ENCODE measurements at places on chromosomes 12 and 14.

- DNase-seq = no peak
These were observed 803.5 kb downstream of the FLRT2 start for GRCh38 chr14:86333493-86333892.

- peak; percentile 81 for DNase-seq
These were observed 7.3 kb downstream of the STAC3 start for GRCh38 chr12:57243521-57244311.

GRCh38 chr12:115801871-115802270 is 475.6 kb downstream of the MED13L start:
- no peak for DNase-seq

- DNase-seq = no peak
These were observed 286.4 kb upstream of the PRKD1 start for GRCh38 chr14:30214014-30214413.

DNA sequence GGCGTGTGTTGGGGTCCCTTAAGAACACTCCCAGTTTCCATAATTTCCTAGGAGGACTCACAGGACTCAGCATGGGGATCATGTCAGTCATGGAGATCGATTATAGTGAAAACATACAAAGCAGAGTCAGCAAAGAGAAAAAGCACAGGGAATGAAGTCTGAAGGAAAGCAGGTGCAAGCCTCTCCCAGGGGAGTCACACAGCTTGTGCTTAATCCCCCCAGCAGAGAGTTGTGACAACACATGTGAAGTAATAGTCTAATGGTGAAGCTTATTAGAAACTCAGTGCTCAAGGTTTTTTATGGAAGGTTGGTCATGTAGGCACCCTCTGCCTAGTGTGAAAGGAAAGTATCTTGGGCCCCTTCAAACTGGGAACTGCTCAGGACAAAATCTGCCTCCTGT is 149.0 kb upstream of the SEL1L start:
- no peak for DNase-seq

- DNase-seq = no peak
These were observed 77.6 kb downstream of the SCAF11 start for GRCh38 chr12:45912774-45913173.

DNA sequence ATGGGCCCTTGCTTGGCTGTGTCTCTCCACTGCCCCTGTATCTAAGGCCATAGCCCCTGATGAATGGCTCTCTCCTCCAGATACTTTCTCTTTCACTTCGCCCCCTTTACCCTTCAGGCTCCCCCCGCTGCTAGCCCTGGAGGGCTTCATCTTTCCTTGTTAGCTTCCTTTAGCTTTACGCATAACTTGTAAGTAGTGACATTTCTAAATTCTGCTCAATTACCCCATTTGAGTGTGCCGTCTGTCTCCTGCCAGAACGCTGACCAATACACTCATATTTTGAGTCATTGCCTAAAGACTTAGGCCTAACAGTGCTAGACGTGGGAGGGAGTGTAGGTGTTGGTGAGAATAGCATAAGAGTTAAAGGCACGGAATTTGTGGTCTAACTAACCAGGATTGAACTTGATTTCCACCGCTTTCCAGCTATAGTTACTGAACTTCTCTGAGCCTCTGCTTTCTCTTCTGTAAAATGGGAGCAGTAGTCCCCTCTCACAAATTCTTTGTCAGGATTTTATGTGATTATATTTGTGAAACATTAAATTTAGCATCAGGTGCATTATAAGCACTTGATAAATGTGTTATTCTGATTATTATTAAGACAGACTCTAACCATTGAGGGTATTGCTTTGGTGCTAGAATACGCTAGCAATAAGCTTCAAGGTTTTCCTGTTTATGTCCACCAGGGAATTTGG is 129.3 kb downstream of the ZFP36L1 start:
- peak; percentile 57 for DNase-seq

DNA sequence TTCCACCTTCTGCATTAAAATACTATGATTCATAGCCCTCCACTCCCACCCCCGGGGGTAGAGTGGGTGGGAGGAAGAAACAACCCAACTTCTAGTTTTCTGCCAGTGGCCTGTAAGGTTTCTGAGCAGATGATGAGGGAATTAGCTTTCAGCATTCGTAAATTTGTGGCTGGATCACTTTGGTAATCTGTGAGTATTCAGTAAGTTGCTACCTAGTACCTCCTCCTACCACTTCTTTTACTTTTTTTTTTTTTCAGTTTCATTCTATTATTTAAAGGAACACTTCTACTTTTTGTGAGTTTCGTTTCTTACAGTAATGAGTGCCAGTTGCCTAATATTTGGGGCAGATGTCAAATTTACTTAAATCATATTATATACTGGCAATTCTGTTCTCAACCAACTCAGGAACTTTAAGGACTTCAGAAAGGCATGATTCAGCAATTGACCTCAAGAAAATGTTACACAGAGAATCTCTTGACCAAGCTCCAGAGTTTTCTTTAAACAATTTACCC is 42.4 kb upstream of the EMP1 start:
- no peak for DNase-seq

DNA sequence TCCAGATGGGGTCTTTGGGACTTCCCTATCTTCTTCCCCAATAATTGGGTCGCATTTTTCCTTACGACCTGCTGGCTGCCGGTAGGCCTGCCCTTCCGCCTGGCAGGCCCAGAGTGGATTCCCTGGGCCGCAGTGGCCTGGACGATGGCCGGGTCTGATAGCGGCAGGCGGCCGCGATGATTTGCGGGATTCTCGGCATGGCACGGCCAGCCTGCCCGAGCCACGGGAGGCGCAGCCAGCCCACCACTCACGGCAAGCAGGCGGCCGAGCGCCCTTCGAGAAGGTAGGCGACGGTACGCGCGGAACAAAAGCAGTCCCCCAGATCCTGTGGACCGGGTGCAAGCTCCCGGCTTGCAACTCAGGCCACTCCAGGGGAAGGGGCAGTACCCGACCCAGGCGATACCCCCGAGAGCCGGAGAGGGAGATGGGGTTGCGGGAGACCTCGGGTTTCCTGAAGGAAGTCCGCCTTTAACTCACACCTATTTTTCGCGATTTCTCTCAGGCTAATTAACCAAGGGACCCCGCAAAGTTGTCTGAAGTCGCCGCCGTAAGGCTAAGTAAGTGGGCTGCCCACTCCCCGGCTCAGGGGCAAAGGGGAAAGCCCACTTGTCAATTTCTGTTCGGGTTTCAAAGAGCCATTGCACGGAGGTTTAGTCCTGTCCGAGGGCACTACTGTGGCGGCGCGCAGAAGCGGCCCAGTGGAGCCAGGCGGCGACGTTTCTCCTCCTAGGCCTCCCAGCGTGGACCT is 1.4 kb upstream of the GSC start:
- no peak for DNase-seq

GRCh38 chr12:124625867-124626675 is 58.7 kb upstream of the NCOR2 start:
- no peak for DNase-seq
